Cortex of kidney (tissue), 1 donor: ENCODE measurements at places on chromosomes 4 and X.

DNA sequence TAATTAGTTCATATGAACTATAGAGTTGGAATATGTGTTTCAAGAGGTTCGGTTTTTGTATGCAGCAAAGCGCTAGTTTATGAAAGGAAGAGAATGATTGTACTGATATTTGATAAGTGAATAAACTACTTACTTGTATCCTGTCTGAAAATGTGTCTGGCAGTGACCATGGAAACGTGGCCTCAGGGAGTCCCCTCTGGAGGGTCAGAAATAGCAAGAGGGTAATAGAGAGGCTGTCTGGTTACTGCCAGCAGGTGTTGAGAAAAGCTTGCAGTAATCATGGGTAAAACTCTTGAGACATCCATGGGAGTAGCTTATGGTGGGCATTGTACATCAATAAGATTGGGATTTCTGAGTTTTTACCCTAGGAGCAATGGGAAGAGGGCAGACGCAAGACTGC lies 77.1 kb downstream of the DCLK2 start:
- DNase-seq, result no peak

DNA sequence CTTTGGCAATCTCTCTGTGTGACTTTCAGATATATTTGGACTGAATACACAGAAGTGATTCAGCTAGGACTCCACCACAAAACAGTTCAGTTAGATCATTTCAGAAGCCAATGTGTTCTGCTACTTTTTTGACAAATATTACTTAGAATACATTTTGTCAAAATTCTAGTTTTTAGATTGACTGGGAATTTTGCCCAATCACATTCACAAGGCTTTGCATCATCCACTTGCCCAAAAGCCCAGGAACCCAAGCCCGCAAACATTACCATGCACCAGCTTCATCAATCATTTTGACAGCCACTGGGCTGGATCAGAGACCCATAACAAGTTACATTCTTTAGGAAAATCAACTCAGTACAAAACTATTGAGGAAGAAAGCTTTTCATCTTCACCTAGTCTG lies 256.6 kb upstream of the NDST3 start:
- no peak for DNase-seq

DNA sequence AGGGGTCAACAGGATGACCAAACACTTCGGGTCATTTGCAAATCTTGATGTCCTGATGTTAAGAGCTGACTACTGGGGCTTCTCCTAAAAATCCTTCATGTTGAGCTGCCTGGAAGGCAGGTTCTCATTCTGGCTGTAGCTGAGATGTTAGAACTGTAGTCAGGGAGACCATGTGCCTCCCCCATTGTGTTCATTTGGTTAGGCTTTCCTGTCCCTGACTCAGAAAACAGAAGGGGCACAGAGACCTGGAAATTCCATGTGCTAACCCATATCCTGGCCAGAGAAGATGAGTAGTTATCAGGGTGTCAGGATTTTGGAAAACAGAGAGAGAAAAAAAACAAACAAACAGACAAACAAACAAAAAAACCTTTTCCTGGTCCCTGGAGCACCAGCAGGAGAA lies 177.5 kb downstream of the AR start:
- DNase-seq, result no peak

DNA sequence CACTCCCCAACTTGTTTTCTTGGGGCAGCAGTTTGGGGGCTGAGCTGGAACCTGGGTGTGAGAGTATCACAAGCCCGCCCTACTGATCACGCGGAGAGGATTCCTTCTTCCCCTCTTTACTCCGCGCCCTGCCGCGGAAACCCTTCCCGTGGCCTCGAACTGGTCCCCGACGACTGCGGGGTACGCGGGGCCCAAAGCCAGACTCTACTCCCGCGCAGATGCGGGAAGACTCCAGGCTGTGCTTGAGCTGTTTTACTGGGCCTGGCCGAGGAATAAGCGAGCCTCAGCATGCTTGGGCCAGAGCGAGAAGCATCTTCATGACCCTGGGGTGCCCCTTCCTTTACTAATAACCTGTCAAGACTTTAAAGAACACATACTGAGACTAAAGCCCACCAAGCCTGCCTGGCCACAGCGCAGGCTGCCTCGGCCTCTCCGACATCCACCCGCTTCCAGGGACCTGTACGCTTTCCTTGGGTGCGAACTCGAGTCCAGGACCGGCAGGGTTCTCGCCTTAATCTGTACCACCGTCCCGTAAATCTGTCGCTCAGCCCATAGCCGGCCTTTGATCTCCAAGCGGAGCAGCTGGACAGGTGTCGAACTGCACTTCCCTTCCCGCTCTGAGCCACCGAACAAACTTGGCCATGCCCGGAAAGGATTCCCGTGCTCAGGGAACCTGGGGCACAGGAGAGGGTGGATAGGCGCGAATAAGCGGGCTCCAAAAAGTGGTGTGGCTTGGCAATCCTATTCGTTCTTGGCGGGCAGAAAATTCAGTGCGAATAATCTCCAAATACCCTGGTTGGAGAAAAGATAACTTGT lies 55.0 kb upstream of the TMEM33 start:
- DNase-seq, result no peak

DNA sequence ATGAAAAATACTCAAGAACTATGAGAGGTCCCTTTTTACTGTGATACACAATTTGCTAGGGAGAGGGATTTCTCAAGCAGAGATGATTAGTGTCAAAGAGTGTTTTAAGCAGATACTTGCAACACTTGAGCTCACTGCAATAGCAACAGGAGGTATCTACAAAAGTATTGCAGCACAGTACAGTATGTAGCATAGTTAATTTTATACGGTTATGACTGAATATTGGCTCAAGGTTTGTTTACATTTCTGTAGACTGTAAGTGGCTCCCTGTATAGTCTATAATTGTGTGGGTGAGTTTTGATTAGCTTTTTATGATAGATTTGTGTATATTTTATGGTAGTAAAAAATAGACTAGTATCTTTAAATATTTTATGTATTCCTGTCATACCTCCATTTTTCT lies 1177.2 kb downstream of the TECRL start:
- DNase-seq, result no peak

DNA sequence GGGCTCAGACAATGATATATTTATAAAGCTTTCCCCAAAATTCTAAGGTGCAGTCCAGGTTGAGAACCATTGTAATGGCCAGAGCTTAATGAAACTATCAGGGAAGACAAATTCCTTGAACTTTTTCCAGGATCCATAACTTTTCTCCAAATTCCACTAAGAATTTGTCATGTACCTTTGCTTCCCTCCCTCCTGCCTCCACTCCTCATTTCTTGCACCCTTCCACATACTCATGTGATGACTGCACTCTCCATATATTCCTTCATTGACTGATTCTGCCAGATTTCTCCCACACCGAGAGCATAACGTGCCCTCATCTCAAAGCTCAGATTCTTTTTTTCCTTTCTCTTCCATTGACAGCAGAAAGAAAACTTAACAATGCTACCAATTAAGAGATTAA lies 20.9 kb upstream of the AMELX start:
- DNase-seq, result no peak

- DNase-seq, result no peak
Measured at GRCh38 chr4:8085491-8086117, 73.0 kb downstream of the ABLIM2 start.

DNA sequence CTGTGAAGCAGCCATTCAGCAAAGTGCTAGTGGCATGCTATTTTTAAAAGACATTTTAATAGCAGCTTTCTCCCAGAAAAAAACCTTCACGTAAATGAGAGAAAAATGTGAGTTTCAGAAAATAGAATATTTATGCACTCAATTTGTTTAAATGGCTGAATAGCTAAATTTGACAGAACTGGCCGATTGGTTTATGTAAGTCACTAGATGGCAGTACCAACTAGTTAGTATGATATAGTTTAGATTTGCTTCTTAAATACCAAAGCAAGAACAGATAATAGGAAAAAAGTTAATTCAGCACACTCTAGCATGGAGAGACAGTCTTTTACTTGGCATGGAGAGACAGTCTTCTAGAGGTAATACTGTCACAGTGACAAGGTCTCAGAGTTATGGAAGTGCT lies 250.1 kb downstream of the SNCA start:
- DNase-seq, result no peak
